Stimulated activated naive CD8-positive, alpha-beta T cell treated with anti-CD3 and anti-CD28 coated beads, Interleukin-15, Interleukin-2, amounts not matched to agents 100 U/mL and 50 U/mL, for 24 hours (primary cell): ENCODE measurements at places on chromosomes 5 and 9.

- no peak for DNase-seq
Measured at GRCh38 chr9:93467062-93467416, 13.7 kb upstream of the FAM120AOS start.

DNA sequence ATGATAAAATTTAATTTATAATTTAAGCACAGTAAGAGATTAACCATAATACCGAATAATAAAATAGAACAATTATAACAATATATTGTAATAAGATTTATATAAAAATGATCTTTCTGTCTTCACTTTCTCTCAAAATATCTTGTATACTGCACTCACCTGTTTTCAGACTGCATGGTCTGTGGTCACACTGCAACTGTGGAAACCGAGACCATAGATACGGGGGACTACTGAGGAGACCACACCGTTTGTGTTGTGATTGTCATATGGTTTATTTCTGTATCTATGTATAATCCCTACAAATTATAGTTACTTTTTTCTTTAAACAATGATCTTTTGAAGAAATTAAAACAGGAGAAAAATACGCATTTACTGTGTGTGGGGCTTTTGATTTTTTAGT, 78.8 kb upstream of the TNFAIP8 start:
- DNase-seq = no peak

DNA sequence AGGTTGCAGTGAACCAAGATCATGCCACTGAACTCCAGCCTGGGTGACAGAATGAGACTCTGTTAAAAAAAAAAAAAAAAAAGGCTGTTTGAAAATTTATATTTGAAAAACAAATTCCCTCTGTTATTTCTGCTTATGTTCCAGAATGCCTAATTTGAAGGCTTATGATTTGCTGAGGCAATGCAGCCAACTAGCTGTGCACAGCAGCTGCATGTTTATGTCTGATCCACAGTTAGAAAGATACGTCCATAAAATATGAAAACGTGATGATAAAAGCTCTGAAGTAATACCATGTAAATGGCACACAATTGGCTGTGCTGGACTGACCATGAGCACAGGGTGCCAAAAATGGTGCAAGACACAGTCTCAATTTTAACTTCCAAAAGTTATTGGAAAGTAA, 453.2 kb downstream of the TUSC1 start:
- no peak for DNase-seq

DNA sequence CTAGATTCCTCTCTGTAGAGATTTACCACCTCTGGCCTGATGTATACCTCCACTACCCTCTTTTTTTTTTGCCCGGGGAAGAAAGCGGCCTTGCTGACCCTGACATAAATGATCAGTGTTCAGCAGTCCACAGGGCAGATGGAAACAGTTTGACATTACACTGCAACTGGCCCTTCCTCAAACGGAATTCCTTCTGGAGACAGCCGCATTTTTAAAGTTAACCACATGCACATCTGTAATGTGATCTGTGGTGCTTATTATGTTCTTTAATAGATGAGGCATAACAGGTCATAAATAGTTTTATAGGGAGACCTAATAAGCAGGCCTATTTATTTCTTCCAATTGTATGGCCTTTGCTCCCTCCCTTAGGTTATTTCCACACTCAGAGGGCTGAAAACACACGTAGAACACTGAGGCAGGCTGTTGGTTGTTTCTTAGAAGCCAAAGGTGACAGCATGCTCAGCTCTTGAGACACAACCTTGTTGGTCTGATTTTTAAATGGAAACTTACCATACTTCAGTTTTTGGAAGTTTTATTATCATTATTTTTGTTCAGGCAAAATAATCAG, 84.0 kb upstream of the APC start:
- no peak for DNase-seq

DNA sequence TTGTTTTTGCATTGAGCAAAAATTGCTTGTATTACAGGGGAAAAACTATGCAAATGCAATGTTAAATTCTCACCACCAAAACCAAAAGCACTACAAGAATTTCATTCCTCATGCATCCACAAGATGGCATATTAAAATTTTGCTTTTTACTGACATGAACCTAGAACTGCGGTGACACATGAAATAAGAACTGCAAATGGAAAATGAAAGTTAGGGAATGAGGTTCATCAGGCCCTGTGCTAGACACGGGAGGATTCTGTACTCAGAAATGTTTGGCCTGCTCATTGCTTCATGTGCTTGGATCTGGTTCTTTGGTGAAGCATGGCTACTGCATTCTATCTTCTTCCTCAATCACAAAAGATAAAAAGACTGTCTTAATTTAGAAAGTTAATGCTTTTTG, 9.1 kb upstream of the RFK start:
- no peak for DNase-seq

GRCh38 chr5:177312649-177313181, 1.0 kb upstream of the MXD3 start:
- DNase-seq = peak; percentile 58

- DNase-seq = no peak
Measured at GRCh38 chr9:124264823-124265233, 7.1 kb downstream of the NEK6 start.

- peak; percentile 76 for DNase-seq
Measured at GRCh38 chr9:83706676-83707517, 861 bp downstream of the UBQLN1 start.

DNA sequence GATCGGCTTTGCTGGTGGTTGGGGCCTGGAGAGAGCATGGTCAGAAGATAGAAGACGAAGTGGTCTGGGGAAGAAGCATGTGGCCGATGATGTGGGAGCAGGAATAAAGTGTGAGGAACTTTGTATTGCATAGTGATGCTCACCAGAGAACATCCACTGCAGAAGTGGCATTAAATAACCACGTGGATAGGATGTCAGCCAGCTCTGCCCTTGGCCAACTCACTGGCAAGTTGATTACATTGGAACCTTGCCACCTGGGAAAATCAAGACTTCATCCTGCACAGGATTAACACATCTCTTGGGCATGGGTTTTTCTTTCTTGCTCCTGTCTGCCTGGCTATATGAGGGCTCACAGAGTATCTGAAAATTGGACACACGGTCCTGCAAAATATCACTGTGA, 217.4 kb downstream of the DMRT2 start:
- no peak for DNase-seq

DNA sequence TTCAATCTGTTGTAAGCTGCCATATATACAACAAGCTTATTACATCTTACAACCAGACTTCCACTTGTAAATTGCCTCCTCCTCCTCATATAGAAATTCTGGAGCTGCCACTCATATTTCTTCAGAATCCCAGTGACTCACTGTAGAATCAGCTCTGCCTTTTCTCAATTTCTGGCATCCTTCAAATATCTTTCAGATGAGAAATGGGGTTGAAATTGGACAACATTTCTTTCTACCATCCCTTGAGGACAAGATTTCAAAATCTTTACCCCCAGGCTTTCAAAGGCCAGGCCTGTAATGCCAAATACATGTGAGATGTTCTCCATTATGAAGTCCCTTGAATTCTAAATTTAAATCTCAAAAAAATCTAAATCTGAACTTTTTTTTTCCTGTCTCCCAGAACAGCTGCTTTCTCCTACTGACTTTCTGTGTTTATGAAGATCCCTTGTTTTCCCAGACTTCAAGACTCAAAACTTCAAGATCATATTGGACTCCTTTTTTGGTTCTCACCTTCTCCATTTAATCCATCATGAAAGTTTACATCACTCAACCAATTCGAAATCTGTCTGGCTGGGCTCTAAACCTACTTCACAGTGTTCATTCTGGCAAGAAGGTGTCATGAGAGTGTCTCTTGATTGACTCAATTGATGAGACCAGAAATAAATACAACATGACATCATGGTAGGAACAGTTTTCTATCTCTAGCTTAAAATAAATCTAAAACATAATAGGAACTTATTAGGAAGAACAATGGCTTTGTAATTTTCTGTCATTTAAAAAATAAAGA, 109.8 kb downstream of the HMHB1 start:
- no peak for DNase-seq

DNA sequence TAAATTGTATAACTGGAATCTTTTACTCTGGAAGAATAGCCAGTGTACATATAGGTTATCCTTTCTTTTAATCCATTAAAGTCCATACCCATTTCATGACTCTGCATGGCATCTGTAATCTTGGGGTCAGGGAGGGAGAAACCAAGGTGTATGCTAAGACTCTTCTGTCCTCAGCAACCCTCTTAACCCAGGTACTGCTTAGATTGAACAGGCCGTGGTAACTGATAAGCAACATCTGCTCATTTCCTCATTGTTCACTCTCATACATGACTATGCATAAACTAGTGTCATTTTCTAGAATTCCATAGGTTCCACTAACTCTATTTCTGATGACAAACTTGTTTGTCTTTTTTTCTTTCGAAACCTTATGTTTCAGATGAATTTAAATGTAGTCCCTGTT, 69.3 kb upstream of the IFNE start:
- no peak for DNase-seq

- no peak for DNase-seq
Measured at GRCh38 chr5:122121479-122122465, 7.6 kb upstream of the ZNF474 start.

GRCh38 chr5:32539981-32540845, 45.1 kb upstream of the SUB1 start:
- DNase-seq = no peak
